ENCODE measurements at places on chromosomes 11 and 22.

DNA sequence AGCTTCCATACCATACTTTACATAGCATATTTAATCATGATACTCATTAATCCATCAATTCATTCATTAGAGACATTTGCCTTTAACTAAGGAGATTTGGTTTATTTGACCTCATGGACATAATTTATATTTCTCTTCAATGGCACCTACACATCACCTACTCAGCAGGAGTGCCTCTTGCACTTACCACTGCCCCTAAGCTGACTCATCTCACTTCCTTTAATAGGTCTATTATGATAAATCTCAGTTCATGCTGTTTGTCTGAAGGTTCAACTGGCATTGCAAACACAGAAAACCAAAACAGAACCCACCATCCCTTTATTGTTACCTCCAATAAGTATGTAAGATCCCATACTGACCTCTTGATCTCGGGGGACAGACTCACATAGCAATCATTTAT, 186.7 kb downstream of the LUZP2 start:
- no peak for DNase-seq

DNA sequence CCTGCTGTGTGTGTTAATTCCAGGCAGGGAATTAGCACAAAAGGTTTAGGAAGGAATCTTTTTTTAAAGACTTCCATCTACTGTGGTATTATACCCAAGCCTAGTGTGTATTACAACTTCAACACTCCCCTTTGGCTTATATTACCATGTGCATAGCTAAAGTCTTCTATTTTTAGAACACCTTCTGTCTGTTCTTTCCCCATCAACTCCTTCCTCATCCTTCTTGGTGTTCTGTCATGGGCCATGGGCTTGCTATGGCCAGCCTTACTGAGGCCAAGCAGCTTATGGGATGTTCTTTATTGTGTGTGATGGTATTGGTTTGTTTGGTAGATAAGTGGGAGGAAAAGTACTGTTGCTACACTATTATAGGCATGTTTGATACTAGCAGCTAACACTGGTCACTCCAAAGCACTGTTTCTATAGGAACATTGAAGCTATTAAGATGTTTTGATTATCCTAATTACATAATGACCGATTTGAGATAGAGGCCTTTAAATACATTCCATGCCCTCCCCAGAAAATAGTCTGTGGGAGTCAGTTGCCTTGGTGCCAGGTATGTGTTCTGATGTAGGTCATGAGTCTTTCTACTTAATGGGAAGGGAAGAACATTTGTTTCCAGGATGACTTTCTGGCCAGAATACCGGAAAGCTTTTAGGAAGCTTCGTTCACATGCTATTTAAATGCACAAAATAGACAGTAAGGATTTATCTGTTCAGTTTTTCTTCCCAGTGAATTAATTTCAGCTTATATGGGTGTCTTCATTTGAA, 16.5 kb downstream of the MCAM start:
- no peak for DNase-seq

GRCh38 chr11:134562941-134563471, 151.0 kb upstream of the B3GAT1 start:
- DNase-seq = no peak

DNA sequence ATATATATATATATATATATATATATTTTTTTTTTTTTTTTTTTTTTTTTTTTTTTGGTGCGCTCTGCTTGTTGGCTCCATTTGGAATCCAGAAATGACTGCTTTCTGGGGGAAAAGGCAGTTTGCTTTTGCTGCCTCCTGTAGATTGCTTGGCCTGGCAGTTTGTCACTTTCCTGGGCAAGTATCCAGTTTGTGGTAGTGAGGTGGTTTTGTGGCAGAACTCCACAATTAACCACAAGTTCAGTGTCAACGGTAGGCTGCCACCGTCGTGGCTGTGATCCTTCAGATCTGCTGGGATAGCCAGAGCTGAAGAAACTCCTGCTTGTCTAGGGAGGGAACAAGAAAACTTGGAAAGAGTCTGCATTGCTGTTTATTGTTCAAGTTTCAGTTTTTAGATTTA, 5.0 kb upstream of the PDE3B start:
- no peak for DNase-seq

DNA sequence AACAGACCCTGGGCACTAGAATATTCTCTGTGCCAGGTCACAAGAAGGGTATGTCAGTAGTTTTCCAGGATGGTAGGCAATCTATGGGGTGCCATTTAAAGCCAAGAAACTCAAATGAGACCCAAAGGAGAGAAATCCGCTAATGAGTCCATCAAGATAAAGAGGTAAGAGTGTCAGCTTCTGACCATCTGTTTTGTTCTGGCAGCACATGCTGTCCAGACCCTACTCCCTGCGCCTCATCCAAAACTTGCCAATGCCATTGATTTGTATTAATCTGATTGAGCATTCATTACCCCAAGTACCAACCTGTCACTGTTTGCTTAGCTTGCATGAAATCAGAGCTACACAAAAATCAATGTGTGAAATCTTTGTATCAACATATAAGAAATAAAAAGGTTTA, 229.0 kb downstream of the BLID start:
- DNase-seq = no peak

All from fibroblast of skin of left quadriceps (primary cell).